PC-3 (cell line): ENCODE measurements at places on chromosomes 7 and 10. TPM values are rescaled to one million over a fixed set of nuclear protein-coding genes. Genes with fewer than 3 reads are reported as not detected.

GRCh38 chr7:30865821-30866220, 45.8 kb upstream of the AQP1 start:
- no peak for DNase-seq

DNA sequence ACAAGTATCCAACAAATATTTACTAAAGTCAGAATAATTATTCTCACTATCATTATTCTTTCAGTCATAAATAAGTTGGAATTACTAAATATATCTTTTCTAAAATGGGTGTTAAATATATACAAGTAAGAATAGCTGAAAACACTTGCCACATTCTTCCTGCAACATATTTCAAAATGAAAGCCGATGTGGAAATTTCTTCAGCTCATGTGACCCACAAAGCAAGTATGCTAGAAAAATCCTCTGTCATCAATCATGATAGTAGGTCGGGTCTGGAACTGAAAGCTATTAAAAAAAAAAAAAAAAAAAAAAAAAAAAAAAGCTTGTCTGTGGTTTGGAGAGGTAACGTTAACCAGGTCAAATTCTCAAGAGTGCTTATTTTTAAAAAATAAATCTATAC, 344.7 kb downstream of the NEBL start:
- no peak for DNase-seq

DNA sequence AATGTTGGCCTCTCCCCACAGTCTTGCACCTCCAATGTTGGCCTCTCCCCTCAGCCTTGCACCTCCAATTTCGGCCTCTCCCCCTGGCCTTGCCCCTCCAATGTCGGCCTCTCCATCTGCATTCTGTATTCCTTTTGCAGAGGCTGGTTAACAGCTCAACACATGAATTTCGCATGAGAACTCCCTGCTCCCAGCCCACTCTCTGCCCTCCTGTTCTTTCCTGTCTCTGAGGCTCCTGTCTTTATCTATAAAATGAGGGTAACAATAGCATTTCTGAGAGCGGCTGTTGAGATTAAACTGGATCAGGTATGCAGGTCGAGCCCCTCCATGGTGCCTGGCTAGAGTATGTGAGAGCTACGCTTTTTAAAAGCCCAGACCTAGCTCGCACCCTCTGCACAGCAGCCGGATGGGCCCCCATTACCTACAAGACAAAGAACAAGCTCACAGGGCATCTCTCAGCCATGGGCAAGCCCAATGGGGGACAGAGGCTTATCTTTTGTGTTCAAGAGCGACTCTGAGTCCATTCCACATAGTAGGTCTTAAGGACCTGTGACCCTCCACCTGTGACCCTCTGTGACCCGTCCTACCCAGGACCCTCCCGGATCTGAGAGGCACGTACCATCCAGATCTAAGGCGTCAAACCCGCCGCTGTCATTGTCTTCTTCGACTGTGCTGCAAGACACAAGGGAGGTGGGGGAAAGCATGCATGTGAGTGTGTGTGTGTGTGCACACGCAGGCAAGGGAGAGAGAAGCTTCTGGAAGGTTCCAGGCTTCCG, 82.2 kb upstream of the GNA12 start:
- DNase-seq = no peak

DNA sequence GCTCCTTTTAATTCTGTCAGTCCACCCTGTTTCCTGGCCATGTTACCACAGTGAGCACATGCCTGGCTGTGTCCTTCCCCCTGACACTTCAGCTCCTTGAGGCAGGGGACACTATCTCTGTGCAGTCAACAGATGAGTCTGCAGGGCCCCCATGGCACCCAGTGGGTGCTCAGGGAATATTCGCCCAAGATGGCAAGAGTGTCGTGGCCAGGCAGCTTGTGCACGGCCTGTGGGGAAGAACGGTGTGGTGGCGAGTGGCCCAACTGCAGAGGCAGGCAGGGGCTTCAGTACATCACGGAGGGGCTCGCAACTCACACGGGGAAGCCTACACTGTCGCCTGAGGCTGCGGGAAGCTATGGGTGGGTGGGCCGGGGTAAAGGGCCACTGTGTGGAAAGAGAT, 91.1 kb downstream of the TRRAP start:
- DNase-seq = no peak

DNA sequence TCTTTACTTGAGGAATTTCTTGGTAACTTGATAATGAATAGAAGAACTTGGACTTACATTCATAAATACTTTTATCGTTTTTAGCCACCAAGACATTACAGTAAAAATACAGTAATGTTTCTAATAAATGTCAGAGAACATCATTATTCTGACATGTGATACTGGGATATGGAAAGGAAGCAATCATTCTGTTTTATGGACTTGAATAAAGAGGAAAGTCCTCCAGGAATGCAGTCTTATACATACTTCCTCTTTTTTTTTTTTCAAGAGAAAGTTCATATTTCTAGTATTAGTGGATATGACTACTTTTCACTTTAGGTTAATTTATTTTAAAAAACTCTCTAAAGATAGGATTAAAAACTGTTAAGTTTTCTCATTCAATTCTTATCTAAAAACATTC, 220.0 kb upstream of the SEMA3C start:
- DNase-seq = no peak

- DNase-seq = peak; percentile 72
Observed at GRCh38 chr10:104350127-104350635, 3.5 kb upstream of the CFAP58 start.

DNA sequence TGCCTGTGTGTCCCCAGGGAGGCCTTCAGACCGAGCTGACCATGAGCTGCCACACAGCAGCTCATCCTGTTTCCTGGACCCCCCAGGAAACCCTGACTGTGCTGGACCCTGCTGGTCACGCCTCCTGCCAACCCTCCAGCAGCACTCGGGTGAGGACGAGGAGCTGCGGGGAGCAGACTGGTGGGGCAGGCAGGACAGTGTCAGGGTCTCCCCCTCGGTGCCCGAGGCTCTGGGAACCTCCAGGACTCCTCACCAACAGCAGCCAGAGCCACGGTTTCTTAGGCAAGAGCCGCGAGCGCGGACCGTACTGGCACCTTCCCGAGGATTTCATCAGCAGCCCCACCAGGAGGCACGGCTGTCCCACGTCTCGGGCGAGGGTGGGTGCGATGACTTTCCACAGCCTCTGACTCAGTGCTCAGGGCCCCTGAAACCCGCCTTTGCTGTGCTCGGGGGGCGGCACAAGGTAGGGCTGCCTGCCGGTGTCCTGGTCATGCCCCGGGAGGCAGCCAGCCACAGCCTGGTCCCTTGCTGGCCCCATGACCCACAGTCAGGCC, 186.9 kb downstream of the ELFN1 start:
- DNase-seq = no peak

GRCh38 chr10:45560262-45560661, 112.3 kb downstream of the ZFAND4 start:
- DNase-seq = no peak

GRCh38 chr10:14612873-14613587, 161.7 kb downstream of the FAM107B start:
- DNase-seq = no peak

DNA sequence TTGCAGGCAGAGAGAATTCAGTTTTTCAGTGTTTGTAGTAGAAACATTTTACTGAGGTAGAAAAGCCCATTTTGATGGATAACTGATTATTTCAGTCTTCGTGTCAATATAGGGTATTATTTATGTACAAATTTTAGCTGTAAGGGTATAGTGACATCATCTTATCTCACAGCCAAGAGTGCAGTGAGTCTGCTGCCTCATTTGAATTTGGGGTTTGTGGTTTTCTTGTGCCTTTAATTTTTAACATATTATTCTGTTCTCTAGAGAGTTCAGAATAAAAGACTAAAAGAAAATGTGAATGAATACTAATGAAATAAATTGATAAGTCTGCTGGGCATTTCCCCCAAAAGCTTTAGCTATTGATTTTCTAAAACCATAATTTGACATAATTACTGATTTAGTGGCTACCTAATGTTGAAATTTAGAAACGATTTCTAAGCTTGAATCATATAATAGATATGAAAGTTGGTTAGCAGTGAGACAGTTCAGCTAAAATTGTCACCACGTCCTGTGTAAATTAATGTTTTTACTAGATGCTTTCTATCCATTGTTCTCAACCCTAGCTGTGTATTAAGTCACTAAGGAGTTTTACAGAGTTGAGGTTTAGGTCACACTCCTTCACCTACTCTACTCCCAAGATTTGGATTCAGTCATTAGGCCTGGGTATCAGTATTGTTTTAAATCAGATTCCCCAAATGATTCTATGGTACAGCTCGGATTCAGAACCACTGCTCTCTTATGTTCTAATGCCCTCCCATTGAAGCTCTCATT, 37.3 kb downstream of the ACADSB start:
- no peak for DNase-seq

GRCh38 chr7:74475243-74475986, 21.7 kb downstream of the GTF2IRD1 start:
- peak; percentile 64 for DNase-seq

GRCh38 chr7:145082366-145083161, 246.7 kb upstream of the TPK1 start:
- no peak for DNase-seq

DNA sequence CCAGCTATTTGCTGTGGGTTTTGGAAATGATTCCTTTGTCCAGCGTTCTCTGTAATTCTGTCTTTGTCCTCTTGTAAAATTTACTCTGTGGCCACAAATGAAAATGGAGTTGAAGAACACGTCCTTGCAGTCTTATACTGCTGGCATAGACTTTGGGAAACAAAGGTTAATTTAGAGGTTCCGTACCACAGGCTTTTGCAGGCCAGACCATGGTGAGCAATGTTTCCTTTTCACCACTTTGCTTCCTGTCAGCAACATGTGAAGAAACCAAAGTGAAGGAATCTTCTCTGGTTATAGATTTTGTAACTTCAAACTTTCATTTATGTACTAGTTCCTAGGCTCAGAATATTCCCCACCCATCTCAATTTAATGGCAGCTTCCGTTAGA, 488.5 kb downstream of the MDFIC start:
- DNase-seq = no peak

DNA sequence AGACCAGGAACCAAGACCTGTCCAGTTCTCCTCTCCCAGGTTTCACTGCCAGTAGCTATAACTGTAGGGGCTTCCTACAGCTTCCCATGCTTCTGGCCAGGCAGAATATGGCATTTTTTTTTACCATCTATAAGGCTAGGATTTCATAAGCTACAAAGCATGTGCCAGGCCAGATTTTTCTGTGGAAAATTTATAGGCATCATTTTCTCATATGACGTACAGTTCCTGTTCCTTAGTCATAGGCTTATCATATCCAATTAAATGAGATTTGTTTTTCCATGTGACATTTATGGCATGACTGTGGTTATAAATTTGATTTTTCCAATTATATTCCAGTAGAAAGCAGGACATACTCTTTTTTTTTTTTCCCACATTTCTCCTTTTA, 208.6 kb upstream of the NPY start:
- DNase-seq = peak; percentile 50

GRCh38 chr10:3636356-3637181, 148.4 kb downstream of the KLF6 start:
- peak; percentile 4 for DNase-seq

DNA sequence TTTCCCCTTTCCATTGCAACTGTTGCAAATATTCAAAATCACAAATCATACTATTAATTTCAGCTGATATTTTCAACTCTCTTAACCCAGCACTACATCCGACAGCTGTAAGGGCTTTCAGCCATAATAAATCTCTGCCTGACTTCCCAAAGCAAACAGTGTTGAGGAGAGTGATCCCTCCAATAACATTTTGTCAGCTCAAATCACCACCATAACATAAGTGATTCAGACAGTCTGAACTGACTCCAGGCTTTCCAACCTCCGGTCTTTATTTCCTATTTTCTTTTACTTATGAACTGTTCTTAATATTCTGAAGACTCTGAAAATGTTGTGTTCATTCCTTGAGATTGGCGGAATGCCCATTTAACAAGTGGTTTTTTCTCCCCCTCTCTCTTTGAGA, 1085.9 kb downstream of the GATA3 start:
- no peak for DNase-seq

SEMA3D gene
- total RNA-seq = 4.0 and 4.8 TPM in 2 replicates

KIF5B gene
- 76.7 and 84.4 TPM in 2 replicates for total RNA-seq

LBX1 gene
- not detected in 2 replicates for total RNA-seq

CUBN gene
- total RNA-seq = 0.80 TPM in 1 of 2 replicates, not detected in the other

AGR2 gene
- 72.2 and 140 TPM in 2 replicates for total RNA-seq

FAM237B gene
- total RNA-seq = not detected in 2 replicates

GPNMB gene
- total RNA-seq = 0.04 TPM in 1 of 2 replicates, not detected in the other

GET4 gene
- total RNA-seq = 96.7 and 115 TPM in 2 replicates

SPDYE1 gene
- total RNA-seq = not detected in 2 replicates
